Stimulated activated CD4-positive, alpha-beta T cell treated with anti-CD3 and anti-CD28 coated beads, Interleukin-1b, Interleukin-23, amount 100 ng/mL, for 1 hour (primary cell): ENCODE measurements at places on chromosomes 7 and 10.

- DNase-seq: no peak
These were observed 721.1 kb downstream of the KCNMA1 start for GRCh38 chr10:76916536-76916935.

DNA sequence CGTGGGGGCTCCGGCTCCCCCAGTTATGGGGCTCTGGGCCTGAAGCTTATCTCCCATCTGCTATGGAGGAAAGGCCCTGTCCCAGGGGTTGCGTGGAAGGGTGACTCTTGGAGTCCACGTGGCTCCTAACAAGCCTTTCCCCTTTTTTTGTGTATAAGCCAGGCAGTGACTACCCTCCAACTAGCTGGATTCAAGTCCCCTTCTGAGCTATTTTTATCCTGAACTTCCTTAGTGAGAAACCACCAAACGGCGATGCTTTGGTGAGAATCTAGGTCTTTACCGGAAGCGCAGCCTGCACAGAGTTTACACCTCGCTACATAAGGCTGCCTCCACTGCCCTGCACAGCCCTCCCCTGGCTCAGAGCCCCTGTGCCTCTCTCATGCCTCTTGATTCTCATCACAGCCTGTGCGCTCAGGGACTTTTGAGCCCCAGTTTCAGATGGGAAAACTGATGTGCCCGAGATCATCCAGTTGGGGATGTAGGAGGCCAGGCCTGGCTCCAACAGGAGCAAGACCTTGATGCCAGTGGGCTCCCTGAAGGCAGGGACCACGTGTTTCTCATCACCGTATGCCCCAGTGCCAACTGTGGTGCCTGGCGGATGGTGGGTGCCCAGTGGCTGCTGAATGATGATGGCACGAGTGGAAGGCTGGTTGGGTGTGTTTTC is 102.3 kb upstream of the PPIF start:
- DNase-seq: no peak

DNA sequence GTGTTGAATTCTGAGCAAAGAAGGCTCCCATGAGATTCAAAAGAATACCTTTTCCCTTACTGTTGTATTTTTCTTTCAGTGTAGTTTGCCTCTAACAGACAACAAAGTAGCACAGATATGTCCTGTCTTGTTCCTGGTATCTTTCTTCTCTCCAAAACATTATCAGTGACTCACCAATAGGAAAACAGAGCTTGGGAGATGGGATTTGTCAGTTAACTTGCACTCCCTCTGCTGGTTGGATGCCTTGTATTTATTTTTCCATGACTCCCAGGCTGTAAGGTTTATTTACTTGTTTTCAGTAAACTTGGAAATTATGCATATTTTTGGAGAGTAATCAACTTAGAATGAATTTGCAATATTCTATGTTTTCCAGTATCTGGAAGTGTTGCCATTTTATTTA is 129.7 kb downstream of the SAMD9 start:
- DNase-seq: no peak

GRCh38 chr7:27897001-27897400 is 157.0 kb downstream of the TAX1BP1 start:
- DNase-seq: no peak

DNA sequence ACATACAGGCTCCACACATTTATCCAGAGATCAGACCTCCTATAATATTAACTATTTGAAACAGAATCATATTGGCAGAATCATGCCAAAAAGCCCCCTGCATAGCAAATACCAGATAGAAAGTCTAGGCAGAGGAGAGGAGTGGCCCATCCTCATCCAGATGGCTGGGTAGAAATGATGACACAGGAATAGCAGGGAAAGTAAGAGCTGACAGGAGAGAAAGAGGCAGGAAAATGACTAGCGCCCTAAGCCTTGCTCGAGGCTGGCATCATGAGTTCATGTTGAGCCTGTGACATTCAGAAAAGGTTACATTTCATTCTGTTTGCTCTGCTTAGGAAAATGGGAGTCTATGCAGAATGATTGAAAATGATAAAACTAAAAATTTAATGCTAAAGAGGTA is 27.6 kb downstream of the WIPF3 start:
- DNase-seq: no peak

DNA sequence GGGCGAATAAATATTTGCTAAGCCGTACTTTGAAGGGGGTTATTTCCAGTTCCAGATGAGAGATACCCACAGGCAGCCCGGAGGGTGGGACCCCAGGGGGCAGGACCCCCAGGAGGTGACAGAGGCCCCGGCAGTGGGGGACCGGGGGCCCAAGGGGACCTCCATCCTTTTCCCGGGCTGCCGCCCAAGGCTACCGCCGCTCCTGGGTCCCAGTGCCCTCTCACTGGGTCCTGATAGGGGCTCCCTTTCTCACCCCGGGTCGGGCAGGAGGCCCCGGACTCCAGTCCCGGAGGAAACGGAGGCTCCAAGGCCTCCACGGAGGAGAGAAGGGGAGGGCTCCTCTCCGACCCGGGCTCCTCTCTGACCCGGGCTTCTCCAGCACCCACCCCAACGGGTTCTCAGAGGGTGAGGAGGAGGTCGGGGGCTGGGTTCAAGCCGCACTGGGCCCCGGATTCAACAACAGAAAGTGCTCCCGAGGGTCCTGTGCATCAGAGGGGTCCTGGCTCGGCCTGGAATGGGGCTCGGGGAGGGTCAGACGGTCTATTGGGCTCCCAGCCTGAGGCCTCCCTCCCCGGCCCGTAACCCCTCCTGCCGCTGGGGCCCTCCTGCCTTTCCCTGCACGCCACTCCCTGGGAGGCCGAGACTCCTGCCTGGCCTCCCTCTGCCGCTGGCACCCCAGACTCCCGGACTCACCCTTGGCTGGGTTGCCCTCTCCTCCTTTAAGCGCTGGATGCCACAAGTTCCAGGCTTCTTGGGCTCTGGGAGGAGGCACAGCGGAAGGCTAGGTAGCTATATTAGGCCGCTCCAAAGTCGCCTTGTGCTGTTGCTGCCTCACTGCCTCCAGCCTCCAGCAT is 62.5 kb downstream of the ZNF37A start:
- DNase-seq: no peak

- no peak for DNase-seq
These were observed 33.3 kb downstream of the LEP start for GRCh38 chr7:128274246-128274883.

- DNase-seq: no peak
These were observed 1.0 kb downstream of the NXPH1 start for GRCh38 chr7:8434290-8435002.

GRCh38 chr10:60652628-60653027 is 125.7 kb upstream of the CDK1 start:
- DNase-seq: no peak

- peak; percentile 46 for DNase-seq
These were observed 163.0 kb upstream of the KLF14 start for GRCh38 chr7:130896898-130897514.
